ENCODE measurements at places on chromosomes 5 and 9.

GRCh38 chr5:147751156-147751830 is 31.2 kb downstream of the JAKMIP2 start:
- no peak for DNase-seq

GRCh38 chr5:126514558-126515141 is 80.4 kb downstream of the ALDH7A1 start:
- no peak for DNase-seq

GRCh38 chr5:133333326-133334150 is 278.8 kb downstream of the FSTL4 start:
- no peak for DNase-seq

DNA sequence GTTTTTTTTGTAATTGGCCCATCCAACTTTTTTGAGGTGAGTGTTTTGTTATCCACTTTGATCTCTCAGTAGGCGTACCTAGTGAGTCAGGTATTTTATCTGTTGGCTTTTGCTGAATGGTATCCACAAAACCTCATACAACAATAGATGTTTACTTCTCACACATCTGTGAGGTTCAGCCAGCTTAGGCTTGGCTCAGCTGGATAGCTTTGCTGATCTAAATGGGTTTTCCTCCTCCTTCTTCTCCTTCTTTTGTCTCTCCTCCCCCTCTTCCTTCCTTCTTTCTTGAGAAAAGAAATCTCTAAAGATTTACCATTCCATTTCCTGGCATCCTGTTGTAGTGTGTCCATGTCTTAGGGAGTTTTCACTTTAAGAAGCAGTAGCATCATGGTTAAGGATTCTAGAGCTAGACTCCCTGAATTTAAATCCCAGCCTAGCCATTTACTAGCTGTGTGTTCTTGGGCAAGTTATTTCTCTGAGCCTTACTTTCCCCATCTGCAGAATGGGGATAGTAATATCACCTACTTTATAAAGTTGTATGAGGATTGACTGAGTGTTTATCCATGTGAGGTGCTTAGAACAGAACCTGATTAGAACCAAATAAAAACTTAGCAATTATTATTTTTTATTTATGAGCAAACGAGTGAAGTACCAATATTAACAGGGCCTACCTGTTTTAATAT is 126.3 kb downstream of the ARHGAP26 start:
- no peak for DNase-seq

DNA sequence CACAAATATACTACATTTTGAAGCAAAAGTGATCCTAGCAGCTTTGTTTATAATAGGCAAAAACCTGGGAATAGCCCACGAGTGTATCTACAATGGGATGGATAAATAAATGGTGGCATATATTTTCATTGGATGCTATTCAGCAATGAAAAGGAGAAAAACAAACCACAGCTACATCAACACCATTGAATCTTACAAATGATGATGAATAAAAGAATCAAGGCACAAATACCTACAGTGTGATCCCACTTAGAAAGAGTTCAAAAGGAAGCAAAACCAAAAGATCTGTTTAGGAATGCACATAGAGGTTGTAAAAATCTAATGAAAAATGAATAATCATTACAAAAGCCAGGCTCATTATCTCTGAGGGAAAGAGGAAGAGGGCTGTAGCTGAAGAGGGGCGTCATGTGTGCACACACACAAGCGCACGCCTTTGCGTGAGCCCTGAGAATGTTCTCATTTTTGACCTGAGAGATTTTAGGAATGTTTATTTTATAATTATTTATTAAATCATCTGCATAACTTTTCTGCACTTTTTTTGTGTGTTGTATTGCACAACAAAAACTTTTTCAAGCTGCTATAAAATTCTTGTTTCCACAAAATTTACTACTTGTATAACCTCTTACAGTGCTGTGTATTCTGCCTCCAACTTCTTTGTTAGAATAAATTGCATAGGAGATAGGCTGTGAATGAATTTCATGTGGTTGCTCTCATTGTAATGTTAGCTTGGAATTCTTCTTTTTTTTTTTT is 5.9 kb upstream of the RHOBTB3 start:
- DNase-seq, result no peak

GRCh38 chr5:159971931-159972461 is 36.9 kb upstream of the TTC1 start:
- no peak for DNase-seq

DNA sequence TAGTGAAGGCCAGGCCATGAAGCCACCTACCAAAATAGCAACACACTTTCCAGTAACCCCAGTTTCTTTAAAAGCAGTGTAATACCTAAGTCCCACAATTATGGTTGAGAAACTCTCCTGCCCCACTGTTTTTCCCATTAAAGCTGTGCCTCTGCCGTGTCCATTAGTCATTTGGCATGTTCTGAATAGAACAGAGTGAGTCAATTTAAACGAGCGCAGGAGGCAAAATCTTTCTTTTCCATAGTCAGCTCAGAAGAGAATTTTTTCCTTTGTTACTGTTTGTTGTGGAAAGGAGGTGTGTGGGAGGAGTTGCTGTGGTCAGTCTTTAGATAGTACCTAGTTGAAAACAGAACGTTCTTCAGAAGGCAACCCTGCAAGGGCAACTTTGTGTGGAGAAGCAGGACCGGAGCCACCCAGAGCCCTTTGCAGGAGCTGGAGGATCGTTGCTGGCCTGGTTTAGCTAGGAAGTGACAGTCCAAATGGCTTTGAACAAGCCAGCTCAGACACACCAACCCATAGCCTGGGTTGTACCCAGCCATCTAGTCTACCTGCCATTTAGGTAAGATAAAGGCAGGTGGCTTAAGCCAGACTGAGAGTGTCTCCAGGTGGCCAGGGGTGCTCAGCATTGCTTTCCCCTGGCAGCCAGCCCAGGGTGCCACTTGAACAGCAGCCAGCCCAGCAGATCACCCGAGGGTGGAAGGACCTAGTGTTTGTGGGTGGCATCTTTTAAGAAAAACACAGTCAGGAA is 30.4 kb downstream of the GADD45G start:
- no peak for DNase-seq

- no peak for DNase-seq
These were observed 21.0 kb upstream of the C5orf63 start for GRCh38 chr5:127094161-127094814.

GRCh38 chr5:57859626-57860025 is 377.0 kb upstream of the ACTBL2 start:
- no peak for DNase-seq

DNA sequence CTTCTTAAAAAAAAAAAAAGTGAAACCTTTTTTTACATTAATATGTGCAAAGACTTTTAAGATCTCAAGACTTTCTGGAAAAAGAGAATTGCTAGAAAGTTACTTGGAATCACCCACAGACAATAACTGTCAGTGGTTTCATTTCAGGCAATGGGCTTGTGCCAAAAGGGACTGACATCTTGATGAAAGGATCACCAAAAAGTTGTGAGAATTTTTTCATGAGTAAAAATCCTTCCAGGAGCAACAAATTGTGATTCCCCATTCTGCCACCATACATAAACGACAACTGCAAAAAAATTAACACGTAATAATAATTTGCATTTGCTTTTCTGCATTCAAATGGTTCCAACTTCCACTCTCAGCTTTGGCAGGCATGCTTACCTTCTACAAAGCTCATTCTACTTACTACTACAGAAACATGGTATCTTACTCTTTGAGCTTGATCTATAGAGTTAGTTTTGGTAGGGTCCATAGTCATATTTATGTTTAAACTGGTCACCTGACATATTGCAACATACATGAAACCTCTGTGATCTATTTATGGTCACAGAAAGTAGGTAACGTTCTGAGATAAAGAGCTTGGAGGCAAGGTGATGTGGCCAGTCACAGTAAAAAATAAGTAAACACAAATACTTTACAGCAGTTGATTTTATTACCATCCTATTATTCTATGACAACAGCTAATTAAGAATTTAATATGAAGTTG is 3.0 kb downstream of the NREP start:
- DNase-seq, result no peak

GRCh38 chr5:144596517-144596916 is 425.8 kb downstream of the KCTD16 start:
- no peak for DNase-seq

- no peak for DNase-seq
These were observed 10.6 kb downstream of the IFNA1 start for GRCh38 chr9:21450733-21451394.

- no peak for DNase-seq
These were observed 60.6 kb downstream of the COMMD10 start for GRCh38 chr5:116145416-116145815.

GRCh38 chr5:14687023-14687665 is 22.6 kb downstream of the OTULIN start:
- no peak for DNase-seq

DNA sequence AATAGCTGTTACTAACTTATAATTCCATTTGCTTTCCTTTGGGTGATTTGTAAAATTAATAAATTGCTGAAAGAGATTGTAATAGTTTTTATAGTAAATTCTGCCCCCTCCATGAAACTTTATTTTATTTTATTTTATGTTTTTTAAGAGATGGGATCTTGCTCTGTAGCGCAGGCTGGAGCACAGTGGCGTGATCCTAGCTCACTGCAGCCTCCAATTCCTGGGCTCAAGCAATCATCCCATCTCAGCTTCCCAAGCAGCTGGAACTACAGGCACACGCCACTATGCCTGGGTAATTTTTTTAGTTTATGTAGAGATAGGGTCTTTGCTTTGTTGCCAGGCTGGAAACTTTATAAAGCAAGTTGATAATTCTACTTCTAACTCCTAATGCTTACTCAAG is 395 bp downstream of the IL33 start:
- DNase-seq, result no peak

- DNase-seq, result no peak
These were observed 399.3 kb upstream of the CDH9 start for GRCh38 chr5:27437594-27438200.

- DNase-seq, result no peak
These were observed 51.3 kb downstream of the LHFPL2 start for GRCh38 chr5:78597068-78597973.

DNA sequence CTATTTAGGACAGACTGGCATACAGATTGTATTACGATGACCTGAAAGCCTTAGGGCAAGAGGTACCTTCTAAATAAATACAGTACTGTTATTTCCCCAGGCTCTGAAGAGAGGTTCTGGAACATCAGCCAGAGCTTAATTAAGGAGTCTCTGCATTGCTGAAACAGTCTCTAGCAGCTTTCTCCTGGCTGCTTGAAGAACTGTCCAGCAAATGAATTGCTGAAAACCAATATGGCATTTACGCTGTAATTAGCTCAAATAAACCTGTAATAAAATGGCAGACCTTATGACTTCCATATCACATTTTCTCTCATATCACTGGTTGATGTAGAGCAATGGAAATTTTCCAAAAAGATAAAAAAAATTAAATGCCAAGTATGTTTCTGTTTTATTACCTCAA is 636.3 kb downstream of the GABRG2 start:
- DNase-seq, result no peak

- DNase-seq, result no peak
These were observed 175.7 kb upstream of the SLC12A2 start for GRCh38 chr5:127907907-127908306.

DNA sequence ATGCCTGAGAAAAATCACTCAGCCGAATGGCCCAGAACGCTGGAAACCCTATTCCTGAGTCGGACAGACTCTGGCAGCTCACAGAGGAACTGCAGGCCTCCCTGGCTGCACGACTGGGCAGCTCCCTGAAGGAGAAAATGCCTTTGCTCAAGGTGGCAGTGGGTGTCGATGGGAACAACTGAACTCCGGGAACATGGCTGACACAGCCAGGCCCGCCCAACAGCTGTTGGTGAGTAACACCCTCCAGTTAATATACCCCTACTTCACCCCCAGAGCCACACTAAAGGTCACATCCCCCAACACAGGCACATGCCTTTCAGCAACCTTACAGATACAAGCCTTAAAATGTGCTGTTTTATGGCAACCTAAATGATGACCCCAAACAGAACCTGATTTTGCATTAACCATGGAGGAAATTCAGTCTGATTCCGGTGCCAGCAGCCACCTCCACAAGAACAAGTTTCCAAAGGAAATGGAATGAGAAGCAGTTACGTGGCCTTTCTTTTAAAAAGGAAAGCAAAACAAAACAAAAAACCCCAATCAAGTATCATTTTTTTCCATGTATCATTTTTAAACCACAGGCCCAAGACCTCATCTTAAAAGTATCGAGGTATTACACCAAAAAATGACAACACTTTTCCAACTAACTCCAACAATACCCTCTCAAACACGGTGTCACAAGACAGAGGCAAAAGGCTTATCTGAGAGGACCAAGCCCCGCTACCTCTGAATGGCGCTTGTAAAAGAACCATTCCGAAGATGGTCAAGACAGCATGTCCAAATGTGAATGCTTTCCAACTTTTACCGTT is 3.1 kb downstream of the KLF9 start:
- peak; percentile 36 for DNase-seq

DNA sequence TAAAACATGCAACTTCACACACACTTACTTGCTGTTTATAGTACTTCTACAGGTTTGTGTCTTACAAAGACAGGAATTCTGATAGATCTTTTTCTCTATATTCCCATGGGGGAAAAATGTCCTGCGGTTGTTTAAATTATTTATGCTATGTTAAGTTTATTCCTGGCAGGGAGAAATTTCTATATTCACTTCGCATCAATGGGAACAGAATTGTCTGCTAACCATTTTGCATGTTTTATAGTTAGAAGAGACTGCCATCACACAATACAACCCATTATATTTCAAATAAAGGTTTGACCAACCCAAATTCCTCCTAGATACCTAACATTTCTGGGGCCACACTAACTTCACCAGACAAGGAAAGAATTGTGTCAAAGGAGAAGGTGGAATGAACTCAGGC is 110.0 kb upstream of the PRR16 start:
- no peak for DNase-seq

DNA sequence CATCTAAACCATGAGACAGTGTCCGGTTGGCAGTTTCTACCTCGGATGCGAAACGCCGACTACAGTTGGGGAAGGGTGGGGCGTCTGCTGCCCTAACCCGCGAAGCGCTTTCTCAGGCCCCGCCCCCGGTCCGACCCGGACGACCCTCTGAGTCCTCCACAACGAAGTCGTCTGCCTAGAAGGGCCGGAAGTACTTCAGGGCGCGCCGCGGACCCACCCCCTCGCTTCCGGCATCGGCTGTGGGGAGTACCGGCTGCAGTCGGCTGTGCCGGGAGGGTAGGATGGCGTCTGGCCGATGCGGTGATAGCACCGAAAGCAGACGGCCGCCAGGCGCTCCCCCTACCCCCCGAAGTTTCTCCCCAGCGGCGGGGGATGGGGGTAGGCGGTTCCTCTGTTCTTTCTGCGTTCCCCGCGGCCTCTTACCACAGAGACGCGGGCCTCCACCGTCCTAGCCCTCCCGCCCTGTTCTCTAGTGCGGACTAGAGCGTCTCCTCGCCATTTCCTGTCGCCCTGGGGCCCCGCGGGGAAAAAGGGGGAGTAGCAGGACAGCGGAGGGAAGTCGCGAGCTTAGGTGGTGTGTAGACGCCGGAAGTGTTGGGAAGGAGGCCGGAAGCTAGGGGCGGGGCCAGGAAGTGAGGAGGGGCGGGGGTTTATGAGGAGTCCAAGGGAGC is at the start of gene TRIM41:
TRIM41 (plus strand) TSS at position 224 of the 671 bp plus-strand sequence. CDS start 719 bp downstream, outside the sequence.
- peak; percentile 97 for DNase-seq

GRCh38 chr9:95185956-95186355 is 131.6 kb downstream of the FANCC start:
- DNase-seq, result no peak
